ENCODE measurements at places on chromosomes 1 and 21.
A peak's percentile ranks its signal among the peaks of the same experiment; 100 is the strongest.

- no peak for DNase-seq
Observed at GRCh38 chr1:37158113-37158749, 123.9 kb upstream of the GRIK3 start.

- DNase-seq: no peak
Observed at GRCh38 chr1:109927911-109928321, 17.3 kb downstream of the CSF1 start.

GRCh38 chr1:215526147-215526845, 40.8 kb upstream of the KCTD3 start:
- no peak for DNase-seq

- DNase-seq: no peak
Observed at GRCh38 chr21:45724345-45724961, 80.9 kb downstream of the PCBP3 start.

DNA sequence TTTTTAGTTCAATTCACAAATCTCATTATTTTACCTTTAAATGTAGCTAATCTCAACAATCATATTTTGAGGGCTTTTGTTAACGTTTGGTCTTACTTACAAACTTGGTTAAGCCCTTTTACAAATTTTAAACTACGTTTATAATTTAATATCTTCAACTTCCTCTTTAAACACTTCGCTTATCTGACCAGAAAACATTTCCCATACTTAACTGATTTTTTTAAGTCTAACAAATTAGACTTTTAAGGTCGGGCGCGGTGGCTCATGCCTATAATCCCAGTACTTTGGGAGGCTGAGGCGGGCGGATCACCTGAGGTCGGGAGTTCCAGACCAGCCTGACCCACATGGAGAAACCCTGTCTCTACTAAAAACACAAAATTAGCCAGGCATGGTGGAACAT, 300.9 kb downstream of the LMX1A start:
- no peak for DNase-seq

- no peak for DNase-seq
Observed at GRCh38 chr21:37197746-37198145, 69.4 kb downstream of the VPS26C start.

- no peak for DNase-seq
Observed at GRCh38 chr1:205275133-205275532, 46.4 kb downstream of the NUAK2 start.

DNA sequence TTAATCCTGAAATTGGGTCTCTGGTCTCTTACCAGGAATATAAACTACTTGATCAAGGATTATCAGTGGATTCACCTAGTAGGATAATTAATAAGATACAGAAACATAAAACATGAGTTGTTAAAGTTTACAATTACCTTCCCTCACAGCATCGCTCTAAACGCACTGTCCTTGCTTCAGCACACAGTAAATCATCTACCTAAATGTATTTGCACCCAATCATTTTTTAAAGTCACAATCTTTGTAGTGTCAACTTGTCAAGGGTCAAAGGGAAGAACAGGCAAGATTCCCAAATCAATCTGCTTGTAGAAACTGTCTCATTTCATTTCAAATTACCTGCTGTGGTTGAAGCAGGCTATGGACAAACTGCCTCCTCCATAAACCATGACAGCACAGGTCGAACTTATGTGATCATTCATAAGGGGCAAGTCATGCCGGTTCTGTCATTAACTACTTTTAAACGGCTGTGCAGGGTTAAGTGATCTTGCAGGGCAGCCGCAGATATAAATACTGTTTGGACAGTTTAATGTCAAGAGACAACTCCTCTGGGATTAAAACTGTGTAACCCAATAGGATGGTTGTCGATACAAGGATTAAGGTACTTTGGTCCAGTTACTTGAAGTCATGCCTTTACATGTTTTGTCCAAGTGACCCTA, 93.6 kb downstream of the ZNF281 start:
- no peak for DNase-seq

DNA sequence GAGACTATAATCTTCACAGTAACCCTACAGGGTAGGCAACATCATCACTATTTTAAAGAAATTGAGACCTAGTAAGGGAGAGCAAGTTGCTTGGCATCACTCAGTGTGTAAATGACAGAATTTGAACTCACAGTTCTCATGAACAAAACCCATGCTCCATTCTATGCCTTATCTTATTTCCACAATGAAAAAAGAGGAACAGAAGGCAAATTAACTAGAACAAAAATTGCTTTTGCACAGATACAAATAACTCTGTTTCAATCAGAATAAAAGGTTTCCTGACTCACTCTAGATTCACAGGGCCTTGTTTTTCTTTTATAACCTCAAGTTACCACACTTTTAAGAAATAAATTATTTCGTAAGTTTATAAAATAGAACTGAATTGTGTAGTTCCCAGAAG, 90.1 kb downstream of the UCHL5 start:
- no peak for DNase-seq

DNA sequence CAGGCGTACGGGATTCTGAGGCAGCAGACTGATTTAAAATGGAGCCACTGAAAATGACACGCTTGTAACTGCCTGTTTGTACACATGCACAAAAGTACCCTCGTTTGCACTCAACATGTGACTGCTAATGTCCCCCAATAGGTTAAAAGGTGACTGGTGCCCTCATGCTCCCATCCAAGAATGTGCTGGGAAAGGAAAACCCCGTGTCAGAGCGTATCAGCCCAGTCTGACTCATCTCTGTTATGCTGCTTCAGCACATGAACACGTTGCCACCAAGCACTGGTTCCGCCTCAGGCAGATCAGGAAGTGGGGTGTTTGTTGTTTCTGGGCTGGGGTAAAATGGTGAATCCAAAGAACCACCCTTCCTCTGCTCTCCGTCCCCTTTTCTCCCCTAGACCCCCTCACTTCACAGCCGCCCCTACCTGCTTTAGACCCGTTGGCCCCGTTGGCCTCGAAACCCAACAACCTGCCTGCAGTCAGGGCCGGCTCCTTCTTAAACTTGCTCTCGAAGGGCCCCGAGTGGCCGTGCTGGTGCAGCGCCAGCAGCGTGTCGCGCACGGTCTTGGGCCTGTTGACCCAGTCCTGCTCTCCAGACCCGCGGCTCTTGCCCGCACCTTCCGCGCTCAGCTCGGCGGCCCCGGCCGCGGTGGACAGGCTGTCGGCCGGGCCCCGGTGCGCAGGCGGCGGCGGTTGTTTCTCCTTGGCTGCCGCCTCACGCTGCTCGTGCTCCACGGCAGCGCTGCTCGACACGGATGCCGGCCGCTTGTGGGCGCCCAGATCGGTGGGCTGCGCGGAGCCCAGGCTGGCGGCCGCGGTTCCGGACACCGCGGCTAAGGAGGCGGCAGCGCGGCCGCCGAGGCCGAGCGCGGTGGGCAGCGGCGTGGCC, 1.7 kb downstream of the IRF2BP2 start:
- DNase-seq: peak; percentile 70

DNA sequence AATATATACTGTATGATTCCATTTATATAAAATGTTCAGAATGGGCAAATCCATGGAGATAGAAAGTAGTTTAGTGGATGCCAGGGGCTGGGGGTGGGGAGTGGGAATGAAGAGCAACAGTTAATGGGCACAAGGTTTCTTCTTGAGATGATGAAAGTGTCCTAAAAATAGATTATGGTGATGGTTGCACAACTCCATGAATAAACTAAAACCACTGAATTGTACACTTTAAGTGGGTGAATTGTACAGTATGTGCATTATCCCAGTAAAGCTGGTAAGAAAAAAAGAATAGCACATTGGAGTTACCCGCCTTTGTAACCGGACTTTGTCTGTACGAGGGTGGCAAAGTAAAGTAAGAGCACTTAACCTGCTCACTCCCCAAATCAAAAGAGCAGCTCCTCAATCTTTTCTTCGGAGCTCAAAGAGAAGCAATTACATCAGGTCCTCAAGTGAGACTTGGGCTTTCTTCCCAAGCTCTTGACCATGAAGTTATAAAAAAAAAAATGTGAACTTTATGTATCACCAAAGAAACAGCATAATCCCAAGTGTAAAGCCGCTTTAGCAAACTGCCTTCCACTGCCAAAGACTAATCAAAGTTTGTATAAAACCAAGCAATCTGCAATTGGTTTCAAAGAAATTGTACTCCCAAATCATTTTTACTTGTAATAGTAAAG, 32.1 kb downstream of the ALDH9A1 start:
- DNase-seq: no peak

GRCh38 chr21:33572350-33572749, 16.1 kb downstream of the DONSON start:
- no peak for DNase-seq

DNA sequence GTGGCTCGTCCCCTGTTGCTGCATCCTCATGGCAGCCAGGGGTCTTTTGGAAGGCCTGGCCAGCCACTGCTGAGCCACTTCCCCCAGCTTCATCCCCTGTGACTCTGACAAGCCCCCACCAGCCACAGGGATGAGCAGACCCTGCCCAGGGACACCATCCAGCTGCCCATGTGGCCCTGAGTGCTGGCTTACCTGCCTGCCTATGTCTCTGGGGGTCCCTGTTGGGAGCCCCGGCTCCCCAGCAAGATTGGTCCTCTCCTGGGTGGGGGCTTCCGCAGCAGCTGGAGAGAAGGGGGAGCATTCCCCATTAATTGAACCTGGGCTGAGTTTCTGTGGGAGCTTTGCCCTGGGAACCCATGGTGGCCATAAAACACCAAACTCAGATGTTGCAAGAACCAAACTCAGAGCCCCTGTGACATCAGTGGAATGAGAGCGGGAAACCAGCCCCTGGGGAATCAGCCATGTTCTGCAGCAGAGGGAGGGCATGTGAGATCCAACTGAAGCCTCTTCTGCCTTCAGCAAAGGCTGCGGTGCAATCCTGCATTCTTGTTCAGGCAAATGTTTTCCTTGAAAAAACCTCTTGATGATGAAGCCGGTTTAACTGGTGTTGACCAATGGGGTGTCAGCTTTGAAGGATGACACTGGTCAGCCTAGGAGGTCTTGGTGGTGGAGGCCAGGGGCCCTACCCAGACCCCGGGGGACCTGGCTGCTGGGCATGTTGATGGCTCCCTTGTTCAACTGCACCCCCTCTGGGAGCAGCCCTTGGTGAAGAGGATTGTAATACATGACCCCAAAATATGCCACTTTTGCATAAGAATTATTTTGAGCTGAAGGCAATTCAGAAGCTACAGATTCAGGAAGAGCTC, 28.3 kb upstream of the COL18A1 start:
- DNase-seq: no peak

DNA sequence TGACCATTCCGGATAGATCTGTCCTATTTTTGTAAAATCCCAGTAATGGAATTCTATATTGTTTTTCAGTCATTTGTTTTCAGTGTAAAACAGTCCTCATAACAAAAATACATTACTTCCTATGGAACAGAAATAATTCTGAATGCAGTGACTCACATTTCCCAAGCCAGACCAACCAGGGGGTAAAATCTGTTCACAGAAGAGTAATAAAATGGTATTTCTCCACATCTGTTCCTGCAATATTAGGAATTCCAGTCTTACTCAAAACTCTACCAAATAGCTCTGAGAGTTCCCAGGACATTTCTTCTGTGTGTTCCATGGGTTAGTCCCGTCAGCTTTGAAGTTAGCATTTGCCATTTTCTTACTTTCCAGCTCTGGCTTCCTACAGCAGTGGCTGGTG, 2.6 kb upstream of the DDR2 start:
- no peak for DNase-seq

DNA sequence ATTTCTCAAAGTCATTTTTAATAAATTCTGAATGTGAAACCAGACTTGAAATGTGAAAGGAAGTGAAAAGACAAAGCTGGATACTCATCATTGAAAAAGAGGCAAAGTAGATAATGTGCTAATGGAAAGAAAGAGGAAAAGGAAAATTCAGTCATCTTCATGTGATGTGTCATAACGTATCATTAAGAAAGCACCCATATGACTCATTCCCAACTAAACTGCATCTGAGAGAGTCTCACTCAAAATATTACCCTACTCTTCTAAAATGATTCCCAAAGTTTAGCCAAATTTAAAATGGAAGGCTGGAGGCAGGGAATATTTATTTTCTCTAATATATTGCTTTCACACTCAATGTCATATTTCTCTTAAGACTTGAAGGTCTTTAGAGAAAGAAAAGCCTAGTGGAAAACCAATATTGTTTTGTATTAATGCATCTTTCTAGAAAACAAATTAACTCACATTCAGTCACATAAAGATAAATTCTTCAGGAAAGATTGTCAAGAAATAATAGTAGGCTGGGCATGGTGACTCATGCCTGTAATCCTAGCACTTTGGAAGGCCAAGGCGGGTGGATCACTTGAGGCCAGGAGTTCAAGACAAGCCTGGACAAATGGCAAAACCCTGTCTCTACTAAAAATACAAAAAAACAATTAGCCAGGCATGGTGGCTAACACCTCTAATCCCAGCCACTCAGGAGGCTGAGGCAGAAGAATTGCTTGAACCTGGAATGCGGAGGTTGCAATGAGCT, 129.9 kb downstream of the SLC30A10 start:
- no peak for DNase-seq

DNA sequence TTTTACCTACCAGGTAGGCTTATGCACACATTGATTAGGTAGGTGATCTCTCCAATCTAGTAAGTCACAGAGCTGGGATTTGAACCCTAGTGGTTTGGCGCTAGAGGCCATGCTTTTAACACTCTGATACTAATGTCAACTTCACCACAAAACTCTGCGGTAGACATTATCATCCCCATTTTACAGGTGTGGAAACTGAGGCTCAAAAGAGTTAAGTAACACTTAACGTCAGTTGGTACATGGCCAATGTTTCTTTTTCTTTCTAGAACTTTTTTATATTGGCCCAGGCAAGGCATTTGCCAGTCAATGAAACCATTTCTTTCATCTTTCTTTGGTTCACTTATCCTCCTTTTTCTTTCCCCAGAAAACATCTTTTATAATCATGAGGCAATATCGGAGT, 95.9 kb upstream of the KIF26B start:
- no peak for DNase-seq

GRCh38 chr1:152517237-152517811, 3.0 kb downstream of the CRCT1 start:
- no peak for DNase-seq

GRCh38 chr1:229704157-229704556, 78.1 kb downstream of the URB2 start:
- no peak for DNase-seq

GRCh38 chr1:178262120-178262500, 168.2 kb downstream of the RASAL2 start:
- DNase-seq: no peak

GRCh38 chr1:233863901-233864545, 40.5 kb upstream of the SLC35F3 start:
- no peak for DNase-seq

- no peak for DNase-seq
Observed at GRCh38 chr1:15337656-15338402, 71.9 kb upstream of the EFHD2 start.

- peak; percentile 79 for DNase-seq
Observed at GRCh38 chr1:109193653-109194590, 19.8 kb upstream of the SARS1 start.

GRCh38 chr1:238112952-238113621, 222.4 kb upstream of the ZP4 start:
- DNase-seq: no peak

DNA sequence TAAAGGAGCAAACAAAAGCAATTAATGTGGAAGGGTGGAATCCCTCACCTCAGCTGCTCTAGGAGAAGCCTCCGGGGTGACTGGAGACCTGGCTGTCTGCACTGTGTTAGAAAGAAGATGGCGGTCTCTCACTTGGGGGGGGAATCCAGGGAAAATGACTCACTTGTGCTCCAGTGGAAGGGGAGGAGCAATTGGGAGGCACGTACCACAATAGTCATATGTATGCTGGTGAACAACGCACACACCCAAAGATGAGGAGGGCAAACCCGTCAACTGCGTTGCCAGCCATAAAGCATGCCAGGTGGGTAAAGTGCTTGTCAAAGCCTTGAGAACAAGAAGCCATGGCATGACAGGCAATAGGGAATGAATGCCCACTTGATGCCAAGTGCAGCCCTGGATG, 22.1 kb downstream of the PLEKHA6 start:
- no peak for DNase-seq

GRCh38 chr1:160416369-160416768, 16.0 kb downstream of the VANGL2 start:
- DNase-seq: no peak

All from activated CD4-positive, alpha-beta T cell treated with anti-CD3 and anti-CD28 coated beads, Interleukin-2, amount 50 U/mL, for 48 hours (primary cell).